ENCODE measurements at places on chromosomes 2 and 18. TPM values are rescaled to one million over a fixed set of nuclear protein-coding genes. Genes with fewer than 3 reads are reported as not detected.

DNA sequence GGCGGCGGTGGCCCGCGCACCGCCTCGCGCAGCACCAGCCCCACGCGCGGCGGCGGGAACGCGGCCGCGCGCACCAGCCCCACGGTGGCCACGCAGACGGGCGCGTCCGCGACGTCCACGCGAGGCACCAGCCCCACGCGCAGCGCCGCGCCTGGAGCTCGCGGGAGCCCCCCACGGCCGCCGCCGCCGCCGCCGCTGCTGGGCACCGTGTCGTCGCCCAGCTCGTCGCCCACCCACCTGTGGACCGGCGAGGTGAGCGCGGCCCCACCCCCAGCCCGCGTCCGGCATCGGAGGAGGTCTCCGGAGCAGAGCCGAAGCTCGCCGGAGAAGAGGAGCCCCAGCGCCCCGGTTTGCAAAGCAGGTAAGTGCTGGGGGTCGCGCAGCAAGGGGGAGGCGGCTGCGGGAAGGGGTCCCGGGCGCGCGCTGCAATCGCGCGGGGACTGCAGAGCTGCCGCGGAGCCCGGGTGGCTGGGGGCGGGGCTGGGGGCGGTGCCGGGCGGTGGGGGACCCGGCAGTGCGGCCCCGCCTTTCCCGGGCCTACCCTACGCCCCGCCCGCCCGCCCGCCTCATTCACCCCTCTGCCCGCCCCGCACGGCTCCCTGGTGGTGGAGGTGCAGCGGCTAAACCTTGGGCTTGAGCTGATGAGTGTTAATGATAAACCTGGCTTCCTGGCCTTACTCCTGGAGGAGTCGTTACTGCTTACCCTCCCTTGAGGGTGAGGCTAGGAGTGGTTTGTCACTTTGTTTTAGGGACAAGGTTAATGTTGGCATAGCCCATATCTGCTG is 851 bp downstream of the FAM117B start:
- peak; percentile 75 for DNase-seq

The IRS1 gene
- polyA plus RNA-seq, result 13.4 TPM

The DSG1 gene
- 0.05 TPM for polyA plus RNA-seq

DNA sequence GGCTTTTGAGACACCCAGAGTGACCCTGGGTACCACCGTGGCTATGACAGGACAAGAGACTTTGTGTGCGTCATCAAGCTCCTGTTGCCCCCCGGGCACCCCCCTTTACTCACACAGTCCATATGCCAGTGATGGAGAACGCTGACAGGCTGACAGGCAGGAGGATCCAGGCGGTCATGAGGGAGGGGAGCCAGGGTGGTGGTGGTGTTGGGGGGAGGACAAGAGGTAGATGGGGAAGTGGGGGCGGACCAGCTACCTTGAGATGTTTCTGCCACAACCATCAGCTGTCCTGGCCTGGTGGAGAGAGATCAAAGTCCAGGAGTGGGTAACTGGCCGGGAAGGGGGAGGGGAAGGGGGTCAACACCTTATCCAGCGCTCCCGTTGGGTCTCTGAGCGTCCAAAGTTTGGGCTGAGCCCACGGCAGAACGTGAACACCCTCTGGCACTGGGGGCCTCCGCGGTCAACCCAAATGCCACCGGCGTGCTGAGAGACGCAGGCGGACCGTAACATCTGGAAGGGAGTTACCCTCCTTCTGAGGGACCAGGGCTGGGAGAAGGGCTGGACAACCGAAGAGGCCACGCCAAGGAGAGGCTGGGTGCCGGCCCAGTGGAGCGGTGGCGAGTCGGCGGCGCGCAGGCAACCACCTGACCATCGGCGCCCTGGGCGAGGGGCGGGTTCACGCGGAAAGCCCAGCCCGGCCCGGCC is 575 bp downstream of the TMEM150A start:
- DNase-seq, result no peak

- no peak for DNase-seq
Observed at GRCh38 chr2:237407700-237408099, 6.3 kb downstream of the COL6A3 start.

The ASNSD1 gene
- 53.6 TPM for polyA plus RNA-seq

Measured in left renal cortex interstitium (tissue), 4 donors.